T-cell (primary cell): ENCODE measurements at places on chromosomes 1 and 21. TPM values are rescaled to one million over a fixed set of nuclear protein-coding genes. Genes with fewer than 3 reads are reported as not detected.

GRCh38 chr1:14929547-14930246 is 223.8 kb upstream of the TMEM51 start:
- H3K27ac ChIP-seq, result no peak overlapping the region
- H3K4me3 ChIP-seq, result no peak overlapping the region

LCE6A gene
- not detected for total RNA-seq

DNA sequence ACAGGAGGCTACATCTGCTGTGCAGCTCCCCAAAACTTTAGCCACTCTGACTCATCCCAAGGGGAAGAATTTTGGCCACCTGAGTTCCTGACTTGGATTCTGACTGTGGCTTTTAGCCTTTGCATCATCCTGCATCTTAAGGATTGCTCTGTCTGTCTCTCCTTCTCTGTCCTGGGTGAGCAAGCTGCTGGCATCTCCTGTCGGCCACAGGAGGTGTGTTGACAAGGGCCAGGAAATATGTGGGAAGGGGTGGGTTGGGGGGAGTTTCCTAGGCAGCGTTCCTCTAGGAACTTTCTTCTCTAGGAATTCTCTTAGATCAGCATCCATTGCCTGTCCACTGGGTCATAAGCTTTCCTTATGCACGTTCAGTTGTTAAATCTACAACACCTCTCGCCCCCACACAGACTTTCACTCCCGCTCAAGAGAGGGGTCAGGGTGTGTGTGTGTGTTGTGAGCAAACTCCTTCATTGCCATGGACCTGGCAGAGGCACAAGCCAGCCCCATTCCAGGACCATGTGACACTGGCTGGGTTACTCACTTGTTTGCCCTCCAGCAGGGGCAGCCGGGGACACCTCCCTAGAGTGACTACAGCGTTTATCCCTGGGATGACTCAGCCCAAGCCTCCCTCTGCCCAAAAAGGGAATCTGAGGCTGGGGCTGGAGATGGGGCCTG is 145.0 kb upstream of the DUSP10 start:
- H3K36me3 ChIP-seq, result no peaks in the 10 kb centered on the region
- no peak overlapping the region for H3K4me3 ChIP-seq
- no peak overlapping the region for H3K27ac ChIP-seq
- no peaks in the 10 kb centered on the region for H3K27me3 ChIP-seq
- no peaks in the 10 kb centered on the region for H3K4me1 ChIP-seq
- DNase-seq, result no peak

DNA sequence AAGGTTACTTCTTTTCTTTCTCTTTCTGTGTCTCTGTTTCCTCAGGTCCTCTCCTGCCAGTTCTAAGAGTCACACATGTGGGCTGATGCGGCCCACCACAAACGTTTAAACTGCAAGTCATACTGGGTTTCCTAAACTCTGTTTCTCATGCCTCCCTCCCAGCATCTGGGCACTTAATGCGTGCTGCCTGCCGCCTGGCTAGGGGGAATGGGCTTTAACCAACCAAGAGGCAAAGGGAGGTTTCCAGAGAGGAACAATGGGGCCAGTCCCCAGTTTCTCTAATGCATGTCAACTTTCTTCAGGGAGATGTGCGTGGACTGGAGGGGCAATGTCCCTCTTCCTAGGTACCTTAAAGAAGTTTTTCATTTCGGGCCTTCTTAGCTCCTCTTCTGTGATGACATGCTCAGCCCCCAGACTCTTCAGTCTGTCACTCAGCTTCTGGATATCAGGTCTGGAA is 19.9 kb upstream of the SRSF4 start:
- no peak for DNase-seq
- H3K27ac ChIP-seq, result no peak overlapping the region
- H3K36me3 ChIP-seq, result peaks cover 17% of the 10 kb centered on the region

DNAI4 gene
- 7.7 TPM for total RNA-seq

SERPINC1 gene
- 0.95 TPM for total RNA-seq

DNA sequence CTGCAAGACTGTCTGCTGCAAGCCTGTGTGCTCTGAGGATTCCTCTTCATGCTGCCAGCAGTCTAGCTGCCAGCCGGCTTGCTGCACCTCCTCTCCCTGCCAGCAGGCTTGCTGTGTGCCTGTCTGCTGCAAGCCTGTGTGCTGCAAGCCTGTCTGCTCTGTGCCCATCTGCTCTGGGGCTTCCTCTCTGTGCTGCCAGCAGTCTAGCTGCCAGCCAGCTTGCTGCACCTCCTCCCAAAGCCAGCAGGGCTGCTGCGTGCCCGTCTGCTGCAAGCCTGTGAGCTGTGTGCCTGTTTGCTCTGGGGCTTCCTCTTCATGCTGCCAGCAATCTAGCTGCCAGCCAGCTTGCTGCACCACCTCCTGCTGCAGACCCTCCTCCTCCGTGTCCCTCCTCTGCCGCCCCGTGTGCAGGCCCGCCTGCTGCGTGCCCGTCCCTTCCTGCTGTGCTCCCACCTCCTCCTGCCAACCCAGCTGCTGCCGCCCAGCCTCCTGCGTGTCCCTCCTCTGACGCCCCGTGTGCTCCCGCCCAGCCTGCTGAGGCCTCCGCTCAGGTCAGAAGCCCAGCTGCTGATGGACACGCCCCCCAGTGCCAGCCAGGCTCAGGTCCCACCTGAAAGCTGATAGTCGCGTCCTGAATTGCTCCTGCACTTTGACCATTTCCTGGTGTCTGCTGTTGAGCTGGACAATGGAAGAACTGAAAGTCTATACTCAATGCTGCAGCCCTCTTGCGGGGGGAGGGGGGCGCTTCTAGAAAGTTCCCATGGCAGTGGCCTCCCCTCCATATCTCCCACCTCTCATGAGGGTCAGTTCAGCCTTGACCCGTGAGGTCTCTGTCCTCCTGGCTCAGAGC is 1.2 kb downstream of the KRTAP10-4 start:
- no peak overlapping the region for H3K4me3 ChIP-seq
- no peaks in the 10 kb centered on the region for H3K36me3 ChIP-seq
- H3K4me1 ChIP-seq, result no peaks in the 10 kb centered on the region

CYP4X1 gene
- total RNA-seq, result not detected

AJAP1 gene
- 0.73 TPM for total RNA-seq

DNA sequence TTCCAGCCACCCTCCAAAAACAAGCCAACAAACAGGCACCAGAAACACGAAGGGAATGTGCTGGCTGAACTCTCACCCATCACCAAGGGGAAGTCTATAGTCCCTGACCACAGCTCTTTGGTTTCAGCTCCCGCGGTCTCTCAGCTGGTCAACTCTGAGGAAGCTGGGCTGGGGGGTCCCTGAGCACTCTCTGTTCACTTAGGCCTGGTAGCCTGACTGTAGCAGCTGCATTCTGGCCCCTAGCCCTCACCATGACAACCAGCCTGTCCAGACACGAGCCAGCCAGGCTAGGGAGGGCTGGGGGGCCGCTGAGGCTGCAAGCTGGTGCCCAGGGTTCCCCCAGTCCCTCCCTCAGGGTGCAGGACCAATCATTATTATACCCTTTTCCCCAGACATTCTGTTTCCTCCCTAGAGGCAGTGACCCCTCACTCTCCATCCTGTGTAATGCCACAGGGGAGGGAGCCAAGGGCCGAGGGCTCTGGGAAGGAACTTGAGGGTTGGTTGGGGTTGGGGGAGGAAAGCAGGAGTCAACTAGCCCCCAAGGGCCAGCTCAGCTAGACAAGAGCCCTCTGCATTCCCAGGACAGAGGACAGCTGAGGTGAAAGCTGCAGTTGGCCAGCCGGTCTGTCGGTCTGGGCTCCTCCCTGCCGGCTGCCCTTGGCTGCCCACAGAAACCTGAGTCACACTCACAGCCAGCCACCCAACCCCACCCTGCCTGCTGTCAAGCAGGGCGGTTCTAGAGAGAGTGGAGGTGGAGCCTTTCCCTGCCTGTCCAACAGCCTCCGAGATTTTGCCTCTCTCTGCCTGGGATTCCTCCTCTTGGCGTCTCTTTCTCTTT is 1.2 kb upstream of the TRAPPC3 start:
- peaks cover 64% of the 10 kb centered on the region for H3K4me1 ChIP-seq
- peak overlapping the region; percentile 96 for H3K27ac ChIP-seq
- no peaks in the 10 kb centered on the region for H3K36me3 ChIP-seq
- peak; percentile 28 for DNase-seq

DNA sequence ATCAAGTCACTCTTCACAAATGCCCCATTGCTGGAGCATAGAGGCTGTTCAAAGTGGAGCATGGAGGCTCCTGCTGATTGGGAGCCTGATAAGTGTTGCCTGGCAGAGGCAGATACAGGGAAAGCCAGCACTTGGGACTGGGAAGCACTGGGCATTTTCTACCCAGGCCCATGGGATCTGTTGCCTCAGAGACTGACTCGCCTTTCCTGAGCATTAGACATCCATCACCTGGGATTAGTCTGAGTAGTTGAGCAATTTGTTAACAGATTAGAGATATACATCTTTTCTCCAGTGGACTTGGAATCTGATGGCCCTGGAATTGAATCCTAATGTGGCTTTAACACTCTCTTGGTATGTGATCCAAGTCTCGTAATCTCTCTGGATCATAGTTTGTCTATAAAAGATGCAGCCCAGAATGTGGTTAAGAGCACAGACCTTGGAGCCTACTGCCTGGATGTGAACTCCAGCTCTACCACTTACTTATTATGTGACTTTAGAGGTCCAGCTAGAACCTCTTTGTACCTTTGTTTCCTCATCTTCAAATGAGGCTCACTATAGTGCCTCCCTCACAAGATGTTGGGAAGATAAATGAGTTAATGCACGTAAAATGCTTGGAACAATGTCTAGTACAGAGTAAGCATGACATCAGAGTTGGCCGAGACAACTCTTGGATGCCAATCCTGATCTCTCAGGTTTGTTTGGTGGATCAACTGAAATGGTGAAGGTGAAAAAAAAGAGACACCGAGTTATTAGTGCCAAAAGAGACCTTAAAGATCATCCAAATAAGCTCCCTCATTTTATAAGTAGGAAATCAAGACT is 38.3 kb upstream of the NRDC start:
- H3K36me3 ChIP-seq, result no peaks in the 10 kb centered on the region
- H3K27ac ChIP-seq, result no peak overlapping the region
- no peaks in the 10 kb centered on the region for H3K4me1 ChIP-seq
- no peak for DNase-seq
- H3K27me3 ChIP-seq, result peaks cover 8% of the 10 kb centered on the region
- no peak overlapping the region for H3K4me3 ChIP-seq

DNA sequence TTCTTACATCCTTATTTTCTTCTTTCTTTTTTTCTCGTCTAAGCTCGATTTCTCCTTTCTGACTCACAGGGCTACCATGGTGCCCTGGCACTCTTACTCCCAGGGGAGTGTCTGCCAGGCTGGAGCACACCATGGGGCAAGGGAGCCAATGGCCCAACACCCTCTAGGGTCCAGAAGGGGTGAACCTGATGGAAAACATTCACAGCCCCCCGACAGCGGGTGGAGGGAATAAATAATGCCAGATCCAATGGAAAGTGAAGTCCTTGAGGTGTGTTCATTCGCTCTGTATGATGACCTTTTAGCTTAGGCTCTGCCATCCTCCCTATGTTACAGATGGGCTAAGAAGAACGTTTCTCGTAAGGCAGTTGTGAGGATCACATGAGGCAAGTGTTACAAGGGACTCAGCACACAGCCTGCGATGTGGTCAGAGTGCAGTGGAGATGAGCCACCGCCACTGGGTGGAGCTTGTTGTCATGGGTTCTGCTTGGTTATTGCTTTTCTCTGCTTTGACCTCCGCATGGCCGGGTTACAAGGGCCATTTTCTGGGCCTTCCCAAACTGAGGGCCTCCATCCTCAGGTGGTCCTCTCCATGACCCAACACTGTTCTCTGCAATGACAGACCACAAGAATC is 3.5 kb upstream of the FCMR start:
- H3K4me1 ChIP-seq, result peaks cover 30% of the 10 kb centered on the region
- DNase-seq, result peak; percentile 57
- H3K4me3 ChIP-seq, result no peak overlapping the region
- H3K27ac ChIP-seq, result peak overlapping the region; percentile 89
- no peaks in the 10 kb centered on the region for H3K27me3 ChIP-seq

GRCh38 chr1:92277105-92277723 is 21.6 kb downstream of the GLMN start:
- no peaks in the 10 kb centered on the region for H3K4me1 ChIP-seq
- H3K4me3 ChIP-seq, result no peak overlapping the region
- no peaks in the 10 kb centered on the region for H3K27me3 ChIP-seq
- no peak overlapping the region for H3K27ac ChIP-seq
